Osteocyte (in vitro differentiated cells): ENCODE measurements at places on chromosomes 11 and 22. TPM values are rescaled to one million over a fixed set of nuclear protein-coding genes. Genes with fewer than 3 reads are reported as not detected.

The CST6 gene
- total RNA-seq: not detected in 2 replicates

The MAPK8IP1 gene
- 9.8 and 10.1 TPM in 2 replicates for total RNA-seq

The HSPB2 gene
- total RNA-seq: 0.34 TPM in 1 of 2 replicates, not detected in the other

The SRRD gene
- 20.4 and 21.6 TPM in 2 replicates for total RNA-seq

The ADM gene
- 239 and 244 TPM in 2 replicates for total RNA-seq

The OR10D3 gene
- total RNA-seq: not detected in 2 replicates

The CCDC85B gene
- total RNA-seq: 35.2 and 39.0 TPM in 2 replicates

The TCF20 gene
- total RNA-seq: 40.5 and 41.1 TPM in 2 replicates
